ENCODE measurements at places on chromosomes 5 and 9. TPM values are rescaled to one million over a fixed set of nuclear protein-coding genes. Genes with fewer than 3 reads are reported as not detected.
A peak's percentile ranks its signal among the peaks of the same experiment; 100 is the strongest.

The TMEFF1 gene
- 0.54 TPM for total RNA-seq

The BTNL3 gene
- not detected for total RNA-seq

The SUSD3 gene
- 0.11 TPM for total RNA-seq

The WDR70 gene
- 25.5 TPM for total RNA-seq

The SH3RF2 gene
- 37.1 TPM for total RNA-seq

The GLRA1 gene
- not detected for total RNA-seq

The CATSPER3 gene
- 0.10 TPM for total RNA-seq

GRCh38 chr9:116951588-116952435 lies 264.7 kb downstream of the TRIM32 start:
- peak; percentile 99 for DNase-seq

- DNase-seq: no peak
Observed at GRCh38 chr9:20364959-20365358, 257.3 kb downstream of the MLLT3 start.

DNA sequence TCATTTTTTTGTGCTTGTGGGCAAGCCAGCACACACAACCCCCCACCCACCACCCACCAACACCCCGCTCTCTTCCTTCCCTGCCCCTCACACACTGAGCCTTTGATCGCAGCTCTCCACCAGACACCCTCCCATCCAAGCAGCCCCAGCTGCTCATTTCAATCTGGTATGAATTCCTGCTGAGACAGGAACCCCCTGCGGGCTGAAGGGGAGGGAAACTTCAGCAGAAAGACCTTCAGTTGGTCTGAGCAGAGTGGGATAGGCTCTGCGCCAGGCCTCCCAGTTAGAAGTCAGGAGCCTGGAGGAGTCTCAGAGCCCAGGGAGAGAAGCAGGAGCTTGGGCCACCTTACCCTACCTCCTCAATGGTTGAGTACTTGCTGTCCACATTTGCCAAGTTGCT lies 7.2 kb downstream of the PCDHGC5 start:
- DNase-seq: no peak

DNA sequence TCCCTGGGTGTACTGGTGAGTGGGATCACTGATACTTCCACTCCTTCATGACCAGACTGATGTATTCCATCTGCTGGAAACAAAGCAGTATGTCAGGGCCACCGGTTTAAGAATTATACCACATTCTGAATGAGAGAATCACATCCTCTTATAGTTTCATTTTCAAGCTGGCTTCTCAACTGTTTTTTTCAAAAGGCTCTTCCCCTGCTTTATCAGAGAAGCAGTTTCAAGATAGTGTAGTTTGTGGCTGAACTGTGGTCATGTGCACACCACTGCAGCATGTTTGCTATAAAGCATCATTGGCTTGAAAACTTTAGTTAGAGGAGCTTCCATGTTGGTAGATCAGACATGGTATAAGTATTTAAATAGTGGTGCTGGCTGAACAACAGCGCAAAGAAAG lies 450.5 kb upstream of the CDH10 start:
- no peak for DNase-seq

GRCh38 chr5:9059920-9060691 lies 485.8 kb downstream of the SEMA5A start:
- peak; percentile 97 for DNase-seq

DNA sequence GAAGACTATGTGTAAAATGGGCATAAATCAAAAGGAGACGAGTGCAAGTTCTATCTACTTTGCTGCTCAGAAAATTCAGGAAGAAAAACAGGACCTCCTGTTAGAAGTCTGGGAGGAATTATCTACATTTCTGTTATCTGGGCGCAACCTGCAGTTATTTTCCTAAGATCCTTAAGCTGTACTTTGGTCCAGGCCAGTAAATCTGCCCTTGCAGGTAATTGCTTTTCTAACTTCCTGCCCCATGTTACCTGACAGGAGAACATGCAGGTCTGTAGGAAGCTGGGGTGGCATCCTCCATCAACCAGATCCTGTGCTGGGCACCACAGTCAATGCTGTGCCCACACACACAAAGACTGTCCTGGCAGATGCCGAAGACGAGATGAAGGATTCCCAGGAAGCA lies 5.7 kb downstream of the CCNJL start:
- no peak for DNase-seq

GRCh38 chr9:89025553-89025952 lies 34.3 kb downstream of the S1PR3 start:
- DNase-seq: no peak

DNA sequence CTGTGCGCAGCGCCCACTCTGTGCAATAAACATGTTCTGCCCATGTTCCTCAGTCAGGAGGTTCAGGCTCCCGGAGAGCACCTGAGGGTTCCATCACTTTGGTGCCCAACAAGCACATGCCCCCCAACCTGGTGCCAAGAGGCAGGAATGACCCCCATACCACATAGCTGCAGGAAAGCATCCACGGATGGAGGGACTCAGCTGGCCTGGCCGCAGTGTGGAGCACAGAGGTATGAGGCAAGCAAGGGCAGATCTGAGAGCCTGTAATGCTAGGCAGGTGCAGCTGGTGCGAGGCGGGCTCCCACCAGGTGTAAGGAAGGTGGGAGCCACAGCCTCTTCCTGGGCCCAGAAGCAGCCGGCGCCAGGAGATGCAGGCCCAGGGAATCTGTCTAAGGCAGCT lies 4.3 kb upstream of the MRNIP start:
- DNase-seq: no peak

DNA sequence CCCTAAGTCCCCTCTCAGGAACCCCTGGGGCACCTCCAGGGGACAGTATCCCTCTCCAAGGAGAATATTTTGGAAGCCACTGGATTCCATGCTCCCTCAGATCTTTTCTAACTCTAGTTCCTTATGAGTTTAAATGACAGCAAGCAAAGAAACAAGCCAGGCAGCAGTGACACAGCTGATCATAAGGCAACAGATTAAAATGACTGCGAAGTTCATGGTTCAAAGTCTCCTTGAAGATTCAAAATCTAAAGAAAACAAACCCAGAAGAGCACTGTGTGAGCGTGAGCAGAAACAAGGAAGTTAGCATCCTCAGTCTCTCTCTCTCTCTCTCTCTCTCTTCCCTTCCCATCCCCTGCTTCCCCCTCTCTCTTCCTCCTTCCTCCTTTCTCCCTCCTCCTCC lies 316.7 kb upstream of the SLC30A5 start:
- no peak for DNase-seq

- no peak for DNase-seq
Observed at GRCh38 chr5:145852990-145853389, 17.8 kb upstream of the PRELID2 start.

DNA sequence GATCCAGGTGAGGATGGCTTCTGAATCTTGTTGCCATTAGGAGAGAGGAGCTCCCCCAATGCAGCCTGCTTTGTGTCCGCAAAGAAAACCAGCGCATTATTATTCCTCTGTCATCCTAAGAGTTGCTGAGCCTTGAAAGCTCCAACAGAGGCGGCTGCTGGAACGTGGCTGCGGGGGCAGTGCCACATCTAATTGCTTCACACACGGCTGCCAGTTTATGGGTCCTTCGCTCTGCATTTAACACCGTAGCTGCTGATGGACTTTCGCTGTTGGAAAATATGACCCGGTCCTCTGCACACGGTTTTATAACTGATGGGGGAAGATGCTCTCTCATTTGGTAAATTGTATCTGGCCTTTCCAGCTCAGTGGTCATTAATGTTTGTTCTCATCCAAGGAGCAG lies 38.0 kb downstream of the ZNF622 start:
- no peak for DNase-seq

DNA sequence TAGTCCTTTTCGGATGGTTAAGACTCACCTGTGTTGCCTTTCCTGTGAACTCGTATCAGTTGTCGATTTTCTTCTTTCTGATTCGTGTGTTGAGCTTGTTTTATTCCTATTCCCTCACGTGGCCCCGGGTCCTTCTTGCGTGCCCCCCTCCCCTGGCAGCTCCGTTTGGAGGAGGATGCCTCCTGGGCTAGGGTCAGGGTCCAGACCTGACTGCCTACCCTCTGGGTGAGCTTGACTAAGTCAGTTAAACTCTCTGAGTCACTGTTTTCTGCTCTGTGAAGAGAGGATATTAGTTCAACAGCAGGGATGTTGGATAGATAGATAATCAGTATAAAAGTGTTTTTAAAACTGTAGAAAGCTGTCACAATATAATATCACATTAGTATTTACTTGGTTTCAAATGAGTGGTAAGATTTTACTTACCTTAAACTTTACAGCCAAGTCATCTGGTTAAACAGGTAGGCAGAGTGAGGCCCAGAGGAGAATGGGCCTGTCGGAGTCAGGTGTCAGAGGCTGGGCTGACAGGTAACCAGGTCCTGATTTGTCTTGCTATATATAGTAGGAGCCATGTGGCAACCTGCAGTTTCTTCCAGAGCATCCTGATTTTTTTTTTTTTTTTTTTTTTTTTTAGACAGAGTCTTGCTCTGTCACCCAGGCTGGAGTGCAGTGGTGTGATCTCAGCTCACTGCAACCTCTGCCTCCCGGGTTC lies 24.2 kb downstream of the PPARGC1B start:
- no peak for DNase-seq

GRCh38 chr5:169103586-169104181 lies 197.3 kb downstream of the SLIT3 start:
- DNase-seq: no peak

DNA sequence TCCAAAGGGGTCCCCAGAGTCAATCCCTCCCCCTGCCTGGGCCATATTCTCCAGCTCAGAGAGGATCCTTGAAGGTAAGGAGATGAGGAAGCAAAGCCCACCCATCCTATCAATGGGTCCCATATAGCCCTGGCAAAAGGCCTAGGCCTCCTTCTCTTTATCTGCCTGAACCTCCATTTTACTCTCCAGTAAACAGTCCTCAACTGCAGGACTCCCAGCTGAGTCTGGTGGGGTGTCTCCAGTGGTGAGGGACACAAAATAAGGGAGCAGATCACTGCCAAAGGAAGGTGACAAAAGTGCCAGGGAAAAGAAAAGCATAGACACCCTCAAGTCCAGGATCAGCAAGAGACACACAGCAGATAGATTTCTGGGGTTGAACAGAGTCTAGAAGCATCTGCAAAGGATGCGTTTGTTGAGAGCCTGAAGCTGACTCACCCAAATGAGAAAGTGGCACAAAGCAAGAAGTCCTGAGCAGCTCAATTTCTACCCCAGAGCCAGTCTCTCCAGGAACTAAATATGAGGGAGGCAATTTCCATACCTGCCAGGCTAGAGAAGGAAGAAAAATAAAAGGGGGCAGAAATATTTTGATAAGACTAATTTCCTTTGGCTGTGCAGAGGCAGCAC lies 2.7 kb upstream of the EBF1 start:
- DNase-seq: no peak

- DNase-seq: no peak
Observed at GRCh38 chr9:88092797-88093331, 45.4 kb downstream of the SPATA31C2 start.

DNA sequence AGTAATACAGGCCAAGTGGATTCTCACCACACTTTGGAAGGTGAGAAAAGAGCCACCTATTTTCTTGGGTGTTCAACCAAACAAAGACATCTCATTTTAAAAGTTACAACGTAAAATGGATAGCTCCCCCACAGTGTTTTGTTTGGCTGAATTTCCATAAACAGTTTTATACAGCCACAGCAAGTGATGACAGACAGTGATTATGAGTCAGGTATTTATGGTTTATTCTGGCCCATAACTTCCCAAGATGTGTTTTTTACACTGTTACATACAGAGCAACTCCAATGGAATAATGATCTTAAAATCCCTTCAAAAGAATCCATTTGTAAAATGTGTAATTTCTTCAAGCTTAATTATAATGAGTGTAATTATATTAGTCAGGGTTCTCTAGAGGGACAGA lies 421.3 kb downstream of the TLE1 start:
- no peak for DNase-seq

GRCh38 chr9:15132091-15132490 lies 174.9 kb downstream of the TTC39B start:
- DNase-seq: no peak

DNA sequence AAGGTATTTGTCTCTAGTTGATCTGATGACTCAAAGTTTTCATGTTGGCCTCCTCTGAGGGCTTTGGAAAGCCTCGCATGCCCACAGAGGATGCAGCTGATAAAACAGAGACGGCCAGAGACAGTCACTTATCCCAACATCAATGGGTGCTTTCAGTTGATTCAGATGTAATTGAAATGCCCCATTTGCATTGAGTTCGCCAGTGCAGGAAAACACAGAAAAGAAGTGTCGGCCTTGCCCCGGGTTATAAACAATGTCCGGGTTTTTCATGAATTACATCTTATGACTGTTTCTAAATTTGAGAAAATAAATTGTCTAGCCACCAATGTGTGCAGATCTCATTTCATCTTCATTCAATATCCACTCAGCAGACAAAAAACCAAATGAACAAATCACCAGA lies 42.2 kb upstream of the ICE1 start:
- no peak for DNase-seq

GRCh38 chr9:123660691-123661466 lies 269.0 kb downstream of the DENND1A start:
- no peak for DNase-seq

- DNase-seq: no peak
Observed at GRCh38 chr5:38923661-38924451, 78.0 kb downstream of the OSMR start.

DNA sequence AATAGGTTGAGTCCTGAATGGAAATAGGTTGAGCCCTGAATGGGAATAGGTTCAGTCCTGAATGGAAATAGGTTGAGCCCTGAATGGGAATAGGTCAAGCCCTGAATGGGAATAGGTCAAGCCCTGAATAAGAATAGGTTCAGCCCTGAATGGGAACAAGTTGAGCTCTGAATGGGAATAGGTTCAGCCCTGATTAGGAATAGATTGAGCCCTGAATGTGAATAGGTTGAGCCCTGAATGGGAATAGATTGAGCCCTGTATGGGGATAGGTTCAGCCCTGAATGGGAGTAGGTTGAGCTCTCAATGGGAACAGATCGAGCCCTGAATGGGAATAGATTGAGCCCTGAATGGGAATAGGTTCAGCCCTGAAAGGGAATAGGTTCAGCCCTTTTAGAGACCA lies 590.8 kb upstream of the ADAMTS16 start:
- DNase-seq: no peak

GRCh38 chr5:178427576-178428197 lies 162.5 kb downstream of the COL23A1 start:
- DNase-seq: no peak

GRCh38 chr9:133130685-133131244 lies 9.7 kb upstream of the RALGDS start:
- DNase-seq: no peak

- DNase-seq: peak; percentile 81
Observed at GRCh38 chr9:98251551-98251950, 3.9 kb downstream of the TBC1D2 start.

- no peak for DNase-seq
Observed at GRCh38 chr5:79330071-79330470, 94.1 kb downstream of the JMY start.

DNA sequence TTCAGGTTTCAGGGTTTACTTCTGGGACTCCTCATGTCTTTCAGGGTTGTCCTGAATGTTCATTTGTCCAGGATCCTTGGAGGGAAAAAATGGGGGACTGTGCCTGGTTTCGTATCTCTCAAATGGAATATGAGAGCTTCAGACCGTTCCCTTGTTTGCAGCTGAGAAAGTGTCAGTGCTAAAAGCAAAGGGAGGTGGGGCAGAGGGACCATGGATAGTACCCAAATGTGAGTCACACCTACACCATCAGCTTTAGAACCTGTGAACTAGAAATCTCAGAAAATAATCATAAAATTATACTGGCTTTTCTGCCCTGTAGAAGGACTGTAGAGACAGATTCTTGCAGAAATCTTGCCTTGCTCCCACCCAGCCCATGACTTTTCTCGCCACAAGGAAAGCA lies 84.3 kb upstream of the TAF11L2 start:
- DNase-seq: no peak
